ENCODE measurements at places on chromosomes 7 and 10.

GRCh38 chr10:19762026-19762425 is 54.2 kb upstream of the PLXDC2 start:
- H3K4me1 ChIP-seq, result no peaks in the 10 kb centered on the region
- no peak overlapping the region for H3K27ac ChIP-seq
- H3K27me3 ChIP-seq, result no peaks in the 10 kb centered on the region
- no peaks in the 10 kb centered on the region for H3K36me3 ChIP-seq

DNA sequence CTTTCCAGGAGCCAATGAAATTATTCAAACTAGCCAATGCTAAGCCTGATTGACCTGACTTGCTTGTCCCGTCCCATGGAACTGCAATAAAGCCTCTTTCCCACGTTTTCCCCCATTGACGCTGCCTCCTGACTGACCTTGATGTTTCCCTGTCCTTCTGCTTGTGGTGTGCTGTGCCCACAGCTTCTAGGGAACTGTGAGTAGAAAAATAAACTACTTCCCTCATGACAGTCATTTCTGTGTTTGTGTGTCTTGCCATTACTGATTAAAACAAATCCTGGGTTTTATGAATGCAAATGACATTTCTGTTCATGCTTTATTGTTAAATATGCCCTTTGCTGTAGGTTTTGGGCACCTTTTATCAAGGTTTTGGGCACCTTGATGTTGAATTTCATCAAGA is 91.3 kb upstream of the ABI1 start:
- H3K36me3 ChIP-seq, result no peaks in the 10 kb centered on the region
- H3K4me3 ChIP-seq, result no peak overlapping the region
- no peaks in the 10 kb centered on the region for H3K27me3 ChIP-seq
- no peaks in the 10 kb centered on the region for H3K4me1 ChIP-seq
- no peak overlapping the region for H3K27ac ChIP-seq

DNA sequence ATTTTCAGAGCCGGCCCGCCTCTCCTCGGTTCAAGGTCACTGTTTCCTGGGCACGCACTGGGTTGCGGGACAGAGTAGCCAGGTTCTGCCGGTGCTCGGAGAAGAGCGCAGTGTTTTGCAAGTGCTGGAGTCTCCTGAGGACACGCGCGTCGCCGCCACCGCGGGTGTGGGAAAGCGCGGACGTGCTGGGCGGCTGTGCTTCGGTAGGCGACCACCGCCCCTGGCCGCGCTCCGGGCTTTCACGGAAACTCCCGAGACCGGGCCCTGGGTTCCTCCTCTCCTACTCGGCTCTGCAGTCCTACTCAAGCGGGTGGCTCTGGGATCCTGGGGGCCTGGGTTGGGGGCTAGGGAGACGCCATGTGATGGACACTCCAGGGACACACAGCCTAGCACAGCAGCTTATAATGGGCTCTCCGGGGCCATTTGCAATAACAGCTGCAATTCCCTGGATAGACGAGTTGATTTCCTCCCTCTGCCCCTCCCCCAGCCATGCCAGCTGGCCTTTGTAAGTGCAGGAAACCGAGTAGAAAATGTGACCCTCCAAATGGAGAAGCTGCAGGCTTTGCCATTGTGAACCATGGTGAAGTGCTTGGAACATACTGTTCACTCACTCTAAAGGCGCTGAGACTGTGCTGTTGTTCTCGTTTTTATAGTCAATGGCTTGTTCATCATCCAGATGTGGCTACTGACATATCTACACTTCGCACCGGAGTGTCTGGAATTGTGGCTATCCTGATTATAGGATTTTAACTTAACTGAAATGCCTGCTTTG is 2.1 kb downstream of the FRAT1 start:
- H3K27ac ChIP-seq, result no peak overlapping the region
- H3K36me3 ChIP-seq, result no peaks in the 10 kb centered on the region
- H3K4me3 ChIP-seq, result peak overlapping the region; percentile 59
- peaks cover 33% of the 10 kb centered on the region for H3K4me1 ChIP-seq

- no peaks in the 10 kb centered on the region for H3K36me3 ChIP-seq
- DNase-seq, result no peak
- H3K4me1 ChIP-seq, result no peaks in the 10 kb centered on the region
- no peaks in the 10 kb centered on the region for H3K27me3 ChIP-seq
Observed at GRCh38 chr7:17041324-17041723, 159.5 kb upstream of the AGR3 start.

GRCh38 chr7:158751751-158752150 is 47.1 kb upstream of the NCAPG2 start:
- no peak overlapping the region for H3K27ac ChIP-seq
- no peak for DNase-seq
- no peaks in the 10 kb centered on the region for H3K4me1 ChIP-seq
- H3K4me3 ChIP-seq, result no peak overlapping the region
- peaks cover 54% of the 10 kb centered on the region for H3K36me3 ChIP-seq

DNA sequence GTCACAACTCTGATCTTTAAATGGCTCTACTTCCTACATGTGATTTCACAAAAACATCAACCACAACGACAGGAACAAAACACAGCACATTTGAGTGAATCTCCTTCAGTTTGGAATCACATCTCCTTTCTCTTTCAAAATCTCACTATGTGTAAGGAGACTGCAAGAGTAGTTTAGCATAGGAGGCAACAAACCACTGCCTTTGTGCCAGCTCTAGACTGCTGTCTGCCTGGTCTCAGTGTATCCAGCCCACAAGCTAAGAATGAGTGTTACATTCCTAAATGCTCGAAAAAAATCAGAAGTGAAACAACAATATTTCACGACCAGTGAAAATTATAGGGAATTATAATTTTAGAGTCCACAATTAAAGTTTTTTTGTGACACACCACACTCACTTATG is 217.0 kb upstream of the STEAP4 start:
- H3K36me3 ChIP-seq, result no peaks in the 10 kb centered on the region
- H3K4me3 ChIP-seq, result no peak overlapping the region
- no peak overlapping the region for H3K27ac ChIP-seq
- H3K4me1 ChIP-seq, result no peaks in the 10 kb centered on the region

Measured in natural killer cell (primary cell).